CD4-positive, alpha-beta T cell treated with Interleukin-1 beta for 1 hour (primary cell): ENCODE measurements at places on chromosomes 12 and 14.

GRCh38 chr12:26389343-26389742, 194.0 kb downstream of the SSPN start:
- no peak for DNase-seq

DNA sequence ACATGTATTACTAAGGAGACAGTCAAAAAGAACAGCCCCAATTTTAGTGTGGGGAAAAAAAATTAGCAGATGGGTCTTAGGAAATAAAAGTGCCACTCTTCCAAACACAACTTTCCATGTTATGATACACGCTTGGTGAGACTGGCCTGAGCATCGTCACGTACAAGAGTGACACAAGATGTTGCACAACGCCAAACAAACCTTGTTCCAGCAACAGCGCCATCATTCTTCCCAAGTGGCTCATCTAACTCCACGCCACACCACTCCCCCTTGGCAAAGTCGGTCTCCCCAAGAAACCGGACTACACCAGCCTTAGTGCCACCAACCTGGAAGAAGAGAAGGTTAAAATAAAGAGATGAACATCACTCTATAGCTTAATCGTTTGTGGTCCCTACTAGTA, 58.7 kb downstream of the CLIP1 start:
- DNase-seq: no peak

- DNase-seq: no peak
Observed at GRCh38 chr14:74238974-74239847, at the start of gene VSX2. VSX2 (plus strand) TSS chr14:74239449; CDS start chr14:74239562, 113 bp downstream.

- no peak for DNase-seq
Observed at GRCh38 chr12:1793426-1794210, 26.7 kb upstream of the LRTM2 start.

DNA sequence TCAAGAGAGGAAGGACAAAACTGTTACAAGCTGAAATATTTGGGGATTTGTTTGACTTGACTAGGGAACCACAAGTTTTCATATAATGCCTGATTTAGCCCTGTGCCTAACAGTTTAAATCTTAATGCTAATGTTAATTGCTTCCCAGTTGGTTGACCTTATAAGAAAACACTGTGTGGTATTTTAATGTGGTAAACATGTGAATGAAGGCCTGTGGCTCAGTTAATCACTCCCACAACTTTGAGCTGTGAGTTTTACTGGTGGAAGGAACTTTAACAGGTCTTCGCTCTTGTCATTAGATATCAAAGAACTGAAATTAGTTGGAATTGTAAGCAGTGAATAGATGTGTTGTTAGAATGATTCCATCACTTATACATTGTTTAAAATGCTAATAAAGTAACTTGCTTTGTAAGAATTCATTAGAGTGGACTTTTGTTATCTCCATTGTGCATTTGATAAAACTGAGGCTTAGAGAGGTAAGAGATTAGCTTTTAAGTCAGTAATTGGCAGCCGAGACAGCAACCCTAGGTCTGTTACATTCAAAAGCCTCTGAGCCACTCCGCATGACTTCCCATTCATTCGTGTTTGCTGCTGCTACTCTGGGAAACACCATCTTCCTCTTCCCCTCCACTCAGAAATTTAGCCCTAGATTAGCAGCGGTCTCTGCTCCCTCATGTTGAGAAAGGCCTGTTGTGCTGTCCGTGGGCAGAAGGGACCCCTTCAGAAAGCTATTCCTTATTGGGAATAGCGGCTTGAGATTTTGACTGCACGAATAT, 1.0 kb upstream of the TBK1 start:
- no peak for DNase-seq

DNA sequence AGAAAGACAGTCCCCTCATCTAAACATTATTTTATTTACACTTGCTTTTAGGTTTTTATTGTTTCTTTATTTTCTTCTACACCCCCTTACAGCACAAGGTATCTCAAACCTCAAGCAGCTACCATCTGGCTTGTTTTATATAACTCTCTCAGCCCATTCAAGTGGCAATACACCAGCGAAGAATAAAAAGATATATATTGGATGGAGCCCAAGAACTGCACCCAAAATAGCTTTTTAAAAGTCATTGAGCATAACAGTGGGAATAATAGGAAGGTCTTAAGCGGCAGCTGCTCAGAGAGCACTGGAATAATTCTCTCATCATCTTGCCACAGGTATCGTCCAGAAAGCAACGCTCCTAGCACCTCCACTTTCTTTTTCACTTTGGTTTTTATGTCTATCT, 322.5 kb downstream of the SYT1 start:
- DNase-seq: no peak

DNA sequence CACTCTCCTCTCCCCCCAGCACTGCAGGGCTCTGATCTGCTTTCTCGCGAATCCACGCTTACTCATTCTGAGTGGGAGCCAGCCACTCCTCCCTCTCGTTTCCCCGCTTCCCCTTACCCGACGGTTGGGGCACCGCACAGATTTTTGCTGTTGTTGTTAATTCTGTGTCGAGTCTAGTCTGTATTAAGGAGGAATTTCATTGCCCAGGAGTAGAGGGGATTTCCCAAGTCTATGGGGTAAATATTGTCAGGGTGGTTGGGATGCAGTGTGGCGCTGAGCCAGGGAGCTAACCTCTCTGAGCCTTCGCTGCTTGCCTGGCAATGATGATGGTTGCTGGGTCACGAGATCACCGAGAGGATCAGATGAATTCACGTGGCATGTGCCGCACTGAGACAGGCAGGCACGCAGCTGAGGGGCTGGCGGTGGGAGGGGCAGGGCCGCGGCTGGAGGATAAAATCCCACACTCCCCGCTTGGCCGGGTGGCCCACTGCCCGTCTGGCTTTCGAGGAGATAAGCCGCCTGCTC, 18.5 kb downstream of the NCOR2 start:
- peak; percentile 35 for DNase-seq

- no peak for DNase-seq
Observed at GRCh38 chr14:76546426-76547221, 170.7 kb downstream of the ESRRB start.

GRCh38 chr12:65634061-65634460, 190.2 kb upstream of the HMGA2 start:
- DNase-seq: no peak

GRCh38 chr14:31677052-31677451, 115.8 kb downstream of the NUBPL start:
- no peak for DNase-seq

GRCh38 chr12:124765581-124766489, 97.8 kb downstream of the SCARB1 start:
- DNase-seq: no peak

- DNase-seq: peak; percentile 73
Observed at GRCh38 chr12:44875954-44876543, at the start of gene NELL2. NELL2 (minus strand) TSS chr12:44876315; CDS start chr12:44875869, 446 bp downstream.

DNA sequence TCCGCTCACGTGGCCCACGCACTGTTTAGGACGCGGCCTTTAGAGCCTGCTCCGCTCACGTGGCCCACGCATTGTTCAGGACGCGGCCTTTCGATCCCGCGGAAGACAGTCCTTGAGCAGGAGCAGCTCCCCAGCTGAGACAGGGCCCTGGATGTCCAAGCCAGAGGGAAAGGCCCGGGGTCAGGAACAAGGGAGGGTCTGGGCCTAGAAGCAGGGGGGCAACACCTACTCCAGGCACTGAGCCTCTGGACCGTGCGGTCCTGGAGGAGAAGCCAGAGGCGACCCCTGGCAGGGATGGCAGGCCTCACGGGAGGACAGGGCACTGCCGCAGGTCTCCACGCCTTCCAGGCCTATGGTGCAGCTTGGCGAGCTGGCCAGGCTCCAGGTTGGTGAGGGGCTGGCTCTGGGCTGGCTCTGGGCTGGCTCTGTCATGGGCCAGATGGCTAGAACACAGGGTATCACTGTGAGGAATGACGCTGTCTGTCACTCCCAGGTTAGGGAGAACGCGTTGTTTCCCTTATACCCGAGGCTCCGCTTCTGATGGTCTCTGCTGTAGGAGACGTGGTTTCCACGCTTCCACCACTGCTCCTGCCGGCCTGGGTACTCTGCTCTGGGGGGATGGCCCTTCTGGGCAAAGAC, 341.7 kb downstream of the TMEM121 start:
- DNase-seq: no peak

- peak; percentile 88 for DNase-seq
Observed at GRCh38 chr12:96445691-96446583, 43.4 kb upstream of the CFAP54 start.

GRCh38 chr12:121804417-121805111, 755 bp downstream of the SETD1B start:
- peak; percentile 69 for DNase-seq

DNA sequence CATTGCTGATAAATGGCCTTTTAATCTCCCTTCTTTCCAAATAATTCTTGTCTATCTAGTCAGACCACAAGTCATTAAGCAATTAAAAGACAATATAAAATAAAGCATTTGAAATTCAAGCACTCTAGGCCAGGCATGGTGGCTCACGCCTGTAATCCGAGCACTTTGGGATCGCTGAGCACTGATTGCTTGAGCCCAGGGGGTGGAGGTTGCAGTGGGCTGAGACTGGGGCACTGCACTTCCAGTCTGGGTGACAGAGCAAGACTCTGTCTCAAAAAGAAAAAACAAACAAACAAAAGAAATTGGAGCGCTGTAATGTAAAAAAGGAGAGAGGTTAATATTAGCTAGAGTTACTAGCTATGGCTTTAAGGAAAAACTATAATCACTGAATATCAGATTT, 30.5 kb upstream of the CSRP2 start:
- DNase-seq: no peak

DNA sequence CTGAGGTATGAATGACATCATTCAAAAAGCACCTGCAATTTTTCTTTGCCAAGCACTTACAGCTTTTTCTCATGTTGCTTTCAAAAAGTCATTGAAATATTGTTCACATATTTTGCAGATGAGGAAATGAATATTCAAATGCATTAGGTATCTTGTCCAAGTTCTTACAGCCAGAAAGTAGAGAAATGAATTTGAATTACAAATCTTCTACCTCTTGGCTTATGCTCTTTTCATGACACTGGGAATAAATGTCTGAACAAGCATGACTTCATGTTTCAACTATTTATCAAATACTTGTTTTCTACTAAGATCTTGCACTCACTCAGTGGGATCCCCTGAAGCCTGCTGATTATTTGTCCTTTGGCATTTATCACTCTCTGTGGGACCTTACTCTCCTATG, 267.2 kb upstream of the BTG1 start:
- no peak for DNase-seq

GRCh38 chr12:15767301-15767700, 21.9 kb downstream of the EPS8 start:
- no peak for DNase-seq

GRCh38 chr12:120258323-120258896, 7.1 kb downstream of the PXN start:
- no peak for DNase-seq

DNA sequence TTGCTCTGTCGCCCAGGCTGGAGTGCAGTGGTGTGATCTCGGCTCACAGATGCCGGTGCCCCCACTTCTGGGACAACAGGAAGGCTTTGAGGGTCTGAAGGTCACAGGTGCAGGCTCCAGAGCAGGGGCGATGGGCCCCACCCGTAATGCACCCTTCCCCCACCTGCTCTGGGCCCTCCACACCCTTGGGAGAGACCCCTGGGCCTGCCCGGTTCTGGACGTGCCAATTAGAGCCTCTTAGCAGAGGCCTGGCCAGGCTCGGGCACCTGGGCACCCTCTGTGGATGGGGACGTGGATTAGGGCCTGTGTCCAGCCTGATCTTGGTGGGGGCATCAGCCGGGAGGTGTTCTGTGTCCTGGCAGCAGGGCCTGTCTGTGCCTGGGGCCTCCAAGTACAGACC, 62.2 kb downstream of the KIF26A start:
- no peak for DNase-seq

- no peak for DNase-seq
Observed at GRCh38 chr12:89289720-89290119, 62.6 kb downstream of the DUSP6 start.

DNA sequence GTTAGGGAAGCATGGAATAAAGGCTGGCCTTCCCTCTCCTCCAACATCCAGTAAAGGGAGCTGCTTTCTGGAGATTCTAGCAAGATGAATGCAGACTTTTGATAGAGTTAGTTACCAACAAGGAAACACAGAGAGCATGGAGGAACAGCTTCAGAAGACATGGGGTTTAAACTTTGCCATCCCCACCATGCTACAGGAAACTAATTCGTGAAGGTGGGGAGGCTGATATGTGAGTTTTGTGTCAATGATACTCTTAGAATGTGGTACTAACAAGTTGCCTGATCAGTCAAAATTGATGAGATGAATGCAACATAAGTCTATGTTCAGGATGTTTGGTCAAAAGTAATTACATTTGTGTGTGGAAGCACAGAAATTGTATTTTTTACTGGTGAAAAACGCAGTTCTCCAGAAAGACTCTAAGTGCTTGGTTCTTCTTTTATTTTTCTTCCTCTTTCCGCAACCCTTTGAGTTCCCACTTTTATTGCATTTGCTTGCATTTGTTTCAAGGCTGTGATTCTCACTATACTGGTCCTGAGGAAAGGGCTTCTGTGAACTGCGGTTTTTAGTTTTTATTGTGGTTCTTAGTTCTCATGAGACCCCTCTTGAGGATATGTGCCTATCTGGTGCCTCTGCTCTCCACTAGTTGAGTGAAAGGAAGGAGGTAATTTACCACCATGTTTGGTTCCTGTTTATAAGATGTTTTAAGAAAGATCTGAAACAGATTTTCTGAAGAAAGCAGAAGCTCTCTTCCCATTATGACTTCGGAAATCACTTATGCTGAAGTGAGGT, at the start of gene CLEC4A:
TSS of gene CLEC4A (plus strand) at position 494 of the 789 bp plus-strand sequence. CDS start at position 756, 262 bp downstream.
- DNase-seq: no peak

- DNase-seq: no peak
Observed at GRCh38 chr12:19967431-19967830, 400.9 kb upstream of the PDE3A start.

DNA sequence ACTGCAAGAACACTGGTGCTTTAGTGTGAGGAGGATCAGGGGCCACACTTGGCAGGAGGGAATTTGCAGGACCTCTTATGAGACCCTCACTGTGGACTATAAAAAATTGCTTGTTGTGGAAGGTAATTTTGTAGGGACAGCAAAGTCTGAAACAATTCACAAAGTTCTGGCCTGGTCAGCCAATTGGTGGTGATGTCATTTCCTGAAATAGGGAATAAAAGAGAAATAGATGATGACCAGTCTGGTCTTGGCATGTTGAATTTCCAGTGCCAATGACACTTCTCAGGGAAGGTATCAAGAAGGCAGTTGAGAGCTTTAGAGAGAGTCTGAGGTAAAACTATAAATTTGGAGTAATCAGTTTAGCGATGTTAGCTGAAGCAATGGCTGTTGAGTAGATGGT, 129.3 kb upstream of the LMNTD1 start:
- DNase-seq: no peak

GRCh38 chr12:73384592-73384991, 1112.4 kb downstream of the TRHDE start:
- DNase-seq: no peak

DNA sequence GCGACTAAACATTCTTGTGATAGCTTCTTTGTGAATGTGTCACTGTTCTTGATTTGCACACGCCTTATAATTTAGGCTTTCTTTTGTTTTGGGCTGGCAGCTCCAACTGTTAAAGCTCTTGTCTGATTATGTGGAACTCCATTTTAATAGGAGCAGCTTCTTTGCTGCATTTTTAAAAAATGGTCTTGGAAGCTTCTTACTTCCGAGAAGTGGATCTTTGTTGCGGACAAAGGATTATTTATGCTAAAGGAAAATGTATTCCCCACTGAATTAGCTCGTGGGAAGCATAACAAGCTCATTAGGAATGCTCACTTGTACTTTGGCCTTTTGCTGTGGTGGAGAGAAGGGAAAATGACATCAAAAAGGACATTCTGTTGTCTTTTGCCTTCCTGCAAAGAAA, 20.0 kb downstream of the GAS2L3 start:
- DNase-seq: no peak

GRCh38 chr12:49037111-49037946, 18.8 kb upstream of the PRKAG1 start:
- no peak for DNase-seq
